AG10803 (cell line): ENCODE measurements at places on chromosomes 2 and 18.
A peak's percentile ranks its signal among the peaks of the same experiment; 100 is the strongest.

GRCh38 chr2:86072271-86072858, 33.3 kb downstream of the POLR1A start:
- DNase-seq, result peak; percentile 71

DNA sequence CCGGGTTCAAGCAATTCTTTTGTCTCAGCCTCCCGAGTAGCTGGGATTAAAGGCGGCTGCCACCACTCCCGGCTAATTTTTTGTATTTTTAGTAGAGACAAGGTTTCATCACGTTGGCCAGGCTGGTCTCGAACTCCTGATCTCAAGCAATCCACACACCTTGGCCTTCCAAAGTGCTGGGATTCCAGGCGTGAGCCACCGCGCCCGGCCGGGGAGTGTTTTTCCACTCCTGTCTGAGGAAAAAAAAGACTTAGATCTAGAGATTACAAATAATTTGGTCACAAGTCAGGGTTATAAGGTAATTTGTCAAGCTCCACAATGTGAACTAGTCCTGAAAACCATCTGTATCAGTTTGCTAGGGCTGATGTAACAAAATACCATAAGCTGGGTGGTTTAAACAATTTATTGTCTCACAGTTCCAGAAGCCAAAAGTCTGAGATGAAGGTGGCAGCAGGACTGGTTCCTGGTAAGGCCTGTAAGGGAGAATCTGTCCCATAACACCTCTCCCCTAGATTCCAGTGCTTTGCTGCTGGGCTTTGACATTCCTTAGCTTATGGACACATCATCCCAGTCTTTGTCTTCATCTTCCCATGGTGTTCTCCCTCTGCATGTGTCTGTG, 40.7 kb upstream of the SP3 start:
- DNase-seq, result no peak

DNA sequence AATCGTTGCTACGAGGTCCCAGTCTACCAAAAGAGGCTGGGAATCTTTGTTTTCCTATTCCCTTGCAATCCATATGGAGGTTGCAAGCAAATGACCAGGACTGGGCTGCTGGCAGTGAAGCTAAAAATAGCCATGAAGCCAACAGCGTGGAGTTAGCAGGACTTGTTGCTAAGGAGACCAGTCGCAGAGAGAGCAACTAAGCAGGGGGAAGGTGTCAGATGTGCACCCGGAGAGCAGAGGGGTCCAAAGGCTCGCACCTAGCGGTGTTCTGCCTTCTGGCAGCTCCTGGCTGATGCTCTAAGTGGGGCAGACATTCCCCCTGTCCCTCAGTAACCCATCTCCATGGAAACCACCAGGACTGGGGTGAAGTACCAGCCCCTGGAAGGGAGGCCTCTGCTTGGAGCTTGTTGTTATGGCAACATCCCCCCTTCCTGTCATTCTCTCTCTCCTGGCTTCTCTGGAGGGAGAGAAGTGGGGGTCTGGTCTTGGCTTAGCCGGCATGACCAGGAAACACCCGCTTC, 84.6 kb downstream of the DNMT3A start:
- DNase-seq, result peak; percentile 47

DNA sequence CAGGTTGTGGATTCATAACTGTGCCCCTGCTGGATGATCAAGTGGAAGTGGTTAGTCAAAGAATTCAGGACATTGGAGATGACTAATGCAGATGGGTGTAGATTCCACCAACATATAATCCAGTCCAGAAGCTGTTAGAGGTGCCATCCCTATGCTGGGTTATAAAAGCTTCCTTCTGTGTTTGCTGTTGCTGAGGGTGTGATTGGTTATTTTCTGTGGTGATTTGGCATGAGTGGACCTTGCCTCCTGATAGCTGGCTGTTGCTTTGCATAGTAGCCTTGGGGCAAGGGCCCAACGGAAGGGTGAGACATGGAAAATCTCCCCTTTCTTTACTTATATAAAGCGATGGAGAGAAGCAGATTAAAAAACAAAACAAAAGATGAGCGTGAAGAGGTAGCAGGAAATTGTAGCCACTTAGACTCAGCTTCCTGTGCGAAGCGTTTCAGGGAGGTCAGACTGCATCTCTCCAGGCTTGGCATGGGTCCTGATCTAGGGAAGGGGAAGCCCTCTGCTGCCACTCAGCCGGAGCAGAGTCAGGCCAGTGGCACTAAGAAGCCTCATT, 190.4 kb downstream of the FMNL2 start:
- DNase-seq, result peak; percentile 73

DNA sequence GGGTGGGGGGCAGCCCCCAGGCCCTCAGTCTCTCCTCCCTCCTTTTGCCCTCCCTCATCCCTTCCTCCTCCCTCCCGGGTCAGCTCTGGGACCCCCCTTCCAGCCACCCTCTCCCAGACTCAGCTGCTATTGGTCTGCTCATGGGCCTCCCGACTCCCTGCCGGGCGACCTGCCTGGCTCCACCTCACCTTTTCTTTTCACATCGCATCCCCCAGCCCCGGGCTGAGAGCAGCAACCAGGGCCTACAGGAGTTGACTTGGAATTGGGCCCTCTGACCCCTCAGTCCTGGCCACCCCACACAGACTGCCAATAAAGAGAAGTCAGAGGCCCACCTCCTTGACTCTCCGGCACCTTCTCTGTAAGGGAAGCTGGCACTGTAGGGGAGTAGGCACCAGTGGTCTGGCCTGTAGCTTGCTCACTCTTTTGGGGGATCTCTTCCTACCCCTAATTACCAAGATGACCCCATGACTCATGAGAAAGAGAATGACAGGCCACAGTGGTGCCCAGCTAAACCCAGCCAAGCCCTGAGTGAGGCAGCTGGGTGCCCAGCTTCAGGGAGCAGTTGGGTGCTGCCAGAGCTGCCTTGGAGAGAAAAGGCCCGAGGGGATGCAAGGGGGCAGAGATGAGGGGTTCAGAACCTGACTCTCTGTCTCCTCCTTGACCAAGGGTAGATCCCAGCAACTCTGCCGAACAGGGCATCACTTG, 2.0 kb upstream of the ECEL1 start:
- no peak for DNase-seq

DNA sequence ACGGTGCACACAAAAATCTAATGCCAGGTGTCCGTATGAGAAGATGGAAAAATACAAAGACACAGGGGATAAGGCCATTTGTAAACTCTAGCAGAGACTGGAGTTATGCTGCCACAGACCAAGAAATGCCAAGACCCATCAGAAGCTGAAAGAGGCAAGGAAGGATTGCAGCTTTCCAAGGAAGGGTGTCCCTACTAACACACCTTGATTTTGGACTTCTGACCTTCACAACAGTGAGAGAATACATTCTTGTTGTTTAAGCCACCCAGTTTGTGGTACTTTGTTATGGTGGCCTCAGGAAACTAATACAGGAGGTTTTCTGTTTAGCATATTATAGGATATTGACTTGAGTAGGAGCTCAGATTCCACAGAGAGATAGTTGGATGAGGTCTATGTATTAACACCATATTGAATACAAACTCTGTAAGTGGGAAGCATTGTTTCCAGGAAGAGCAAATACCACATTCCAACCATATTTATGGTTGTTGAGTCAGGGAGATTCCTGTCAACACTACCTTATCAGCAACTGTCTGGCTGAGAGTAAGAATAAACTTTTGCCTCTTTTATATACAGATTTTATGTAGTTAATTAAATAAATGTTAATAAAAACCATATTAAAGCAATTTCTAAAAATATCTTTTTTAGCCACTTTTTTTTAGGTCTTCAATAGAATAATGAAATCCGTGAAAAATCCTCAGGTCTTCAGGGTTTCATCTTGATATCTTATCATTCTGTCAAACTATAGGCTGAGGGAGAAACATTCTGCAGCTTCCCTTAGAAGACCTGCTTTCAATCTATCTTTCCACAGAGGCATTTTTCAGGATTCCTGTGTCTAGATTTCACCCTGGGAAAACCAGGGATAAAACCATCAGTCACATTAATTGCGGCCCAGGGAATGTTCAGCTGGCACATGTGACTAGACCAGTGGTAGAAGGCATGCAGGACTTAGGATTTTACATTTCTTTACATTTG, 35.4 kb upstream of the HNMT start:
- DNase-seq, result peak; percentile 80

DNA sequence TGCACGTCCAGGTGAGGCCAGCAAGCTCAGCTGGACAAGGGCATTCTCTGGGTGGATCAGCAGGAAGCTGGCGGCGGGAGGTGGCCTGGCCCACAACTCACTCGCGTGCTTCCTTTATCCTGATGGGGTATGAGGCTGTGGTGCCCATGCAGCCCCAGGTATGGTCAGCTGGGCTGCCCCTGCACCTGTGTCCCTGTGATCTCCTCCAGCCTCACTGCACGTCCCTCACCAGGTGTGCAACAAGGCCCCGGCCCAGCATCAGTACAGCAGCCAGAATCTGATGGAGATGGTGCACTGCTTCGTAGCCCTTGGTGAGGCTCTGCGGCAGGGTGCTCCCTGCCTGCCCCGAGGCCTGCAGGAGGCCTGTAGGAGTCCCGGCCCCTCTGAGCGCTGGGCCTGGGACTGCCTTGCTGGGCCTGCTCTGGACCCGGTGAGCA, 17.6 kb downstream of the MROH2A start:
- no peak for DNase-seq

DNA sequence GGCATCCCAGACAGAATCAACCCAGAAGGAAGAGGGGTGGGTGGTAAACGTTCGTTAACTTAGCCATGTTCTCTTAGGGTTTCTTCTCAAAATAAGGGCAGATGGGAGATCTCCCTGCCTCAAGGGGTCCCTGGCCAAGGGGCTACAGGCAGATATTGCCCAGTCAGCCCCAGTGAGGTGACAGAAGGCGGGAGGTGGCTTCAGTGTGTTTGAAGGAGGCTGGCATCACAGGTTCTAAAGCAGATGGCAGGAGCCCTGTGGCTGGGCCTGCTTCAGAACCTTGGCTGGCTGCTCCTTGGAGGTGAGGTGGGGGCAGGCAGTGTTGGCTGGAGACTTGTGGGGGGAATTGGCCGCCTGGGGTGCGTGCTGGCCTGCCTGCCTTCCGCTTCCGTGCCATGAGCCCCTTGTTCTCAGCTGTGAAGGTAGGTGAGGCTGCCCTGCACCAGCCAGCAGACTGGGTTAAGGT, 23.5 kb downstream of the HPCAL1 start:
- no peak for DNase-seq

DNA sequence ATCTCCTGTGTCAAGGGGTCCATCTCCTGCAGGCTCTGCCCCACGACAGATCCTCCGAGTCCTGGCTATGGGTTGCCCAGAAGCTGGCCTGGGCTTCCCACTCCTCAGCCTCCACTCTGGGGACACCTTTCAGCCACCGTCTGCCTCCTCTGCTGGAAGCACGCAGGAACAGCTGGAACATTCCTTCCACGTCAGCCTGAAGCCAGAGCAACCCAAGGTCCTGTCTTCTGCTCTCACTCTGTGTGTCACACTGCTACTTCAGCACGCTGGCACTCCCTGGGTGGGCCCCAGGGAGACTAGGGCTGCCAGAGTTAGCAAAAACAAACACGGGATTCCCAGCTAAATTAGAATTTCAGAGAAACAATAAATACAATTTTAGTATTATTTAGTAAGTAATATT, 148.8 kb downstream of the HRH4 start:
- no peak for DNase-seq

- no peak for DNase-seq
These were observed 20.0 kb upstream of the SERPINB3 start for GRCh38 chr18:63681449-63682340.

- DNase-seq, result no peak
These were observed 104.5 kb downstream of the VAPA start for GRCh38 chr18:10018289-10018688.

GRCh38 chr18:76896677-76897076, 74.3 kb downstream of the ZNF236 start:
- DNase-seq, result no peak

GRCh38 chr2:70463997-70464396, 89.6 kb downstream of the TGFA start:
- no peak for DNase-seq
